ENCODE measurements at places on chromosomes 1 and 21.

- DNase-seq = no peak
Observed at GRCh38 chr1:54107131-54107530, 45.7 kb downstream of the CDCP2 start.

DNA sequence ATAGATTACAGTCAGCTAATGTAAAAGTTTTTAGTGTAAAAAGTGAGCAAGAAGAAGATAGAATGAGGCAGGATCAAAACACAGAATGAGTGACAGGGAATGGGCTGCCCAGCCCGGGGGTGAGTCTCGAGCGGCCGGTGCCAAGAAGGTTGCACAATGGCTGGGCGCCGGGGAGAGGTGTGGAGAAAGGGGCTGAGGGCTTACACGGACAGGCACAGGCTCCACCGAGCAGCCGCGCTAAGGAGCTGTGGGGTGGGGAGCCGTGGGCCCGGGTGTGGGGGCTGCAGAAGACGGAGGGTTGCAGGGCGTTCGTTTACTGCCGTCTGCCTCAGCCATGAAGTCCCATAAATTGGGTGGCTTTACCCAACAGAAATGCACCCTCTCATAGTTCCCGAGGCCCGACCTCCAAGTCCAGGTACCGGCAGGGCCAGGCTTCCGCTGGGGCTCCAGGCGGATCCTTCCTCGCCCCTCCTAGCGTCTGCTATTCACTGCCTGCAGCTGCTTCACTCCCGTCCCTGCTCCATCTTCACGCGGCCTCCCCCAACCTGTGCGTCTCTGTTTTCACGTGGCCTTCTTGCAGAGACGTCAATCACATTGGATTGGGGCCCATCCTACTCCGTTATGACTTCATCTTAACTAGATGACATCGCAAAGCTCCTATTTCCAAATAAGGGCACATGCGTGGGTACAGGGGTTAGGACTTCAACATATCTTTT, 277.2 kb downstream of the CAMTA1 start:
- no peak for DNase-seq

GRCh38 chr21:32410916-32411315, 1.6 kb upstream of the EVA1C start:
- DNase-seq = no peak

DNA sequence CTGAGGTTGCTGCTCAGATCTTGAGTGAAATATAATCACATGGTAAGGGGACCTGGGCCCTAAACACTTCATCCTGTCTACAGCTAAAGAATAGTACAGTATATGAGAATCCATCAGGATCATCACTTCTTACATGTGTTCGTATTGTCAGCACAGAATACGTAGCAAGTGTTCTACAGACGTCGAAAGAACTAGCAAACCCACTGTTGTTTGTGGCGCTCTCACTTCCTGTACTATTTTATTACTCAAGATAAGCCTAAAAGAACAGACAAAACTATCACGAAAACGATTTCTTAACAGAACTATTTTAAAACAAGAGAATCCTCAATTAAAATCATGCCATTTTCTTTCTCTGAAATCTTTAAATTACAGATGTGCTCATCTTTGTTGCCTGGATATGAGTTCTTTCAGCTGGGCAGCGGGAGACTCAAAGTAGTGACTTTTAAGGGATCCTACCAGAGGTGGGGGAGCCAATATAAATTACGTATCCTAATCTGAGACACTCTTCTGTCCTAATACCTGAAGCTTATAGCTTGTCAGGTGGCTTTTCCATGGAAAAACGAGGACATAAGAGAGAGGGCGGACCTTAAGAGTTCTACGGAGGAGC, 724 bp downstream of the ST7L start:
- no peak for DNase-seq

- no peak for DNase-seq
Observed at GRCh38 chr1:184392067-184392466, 5.2 kb downstream of the C1orf21 start.

DNA sequence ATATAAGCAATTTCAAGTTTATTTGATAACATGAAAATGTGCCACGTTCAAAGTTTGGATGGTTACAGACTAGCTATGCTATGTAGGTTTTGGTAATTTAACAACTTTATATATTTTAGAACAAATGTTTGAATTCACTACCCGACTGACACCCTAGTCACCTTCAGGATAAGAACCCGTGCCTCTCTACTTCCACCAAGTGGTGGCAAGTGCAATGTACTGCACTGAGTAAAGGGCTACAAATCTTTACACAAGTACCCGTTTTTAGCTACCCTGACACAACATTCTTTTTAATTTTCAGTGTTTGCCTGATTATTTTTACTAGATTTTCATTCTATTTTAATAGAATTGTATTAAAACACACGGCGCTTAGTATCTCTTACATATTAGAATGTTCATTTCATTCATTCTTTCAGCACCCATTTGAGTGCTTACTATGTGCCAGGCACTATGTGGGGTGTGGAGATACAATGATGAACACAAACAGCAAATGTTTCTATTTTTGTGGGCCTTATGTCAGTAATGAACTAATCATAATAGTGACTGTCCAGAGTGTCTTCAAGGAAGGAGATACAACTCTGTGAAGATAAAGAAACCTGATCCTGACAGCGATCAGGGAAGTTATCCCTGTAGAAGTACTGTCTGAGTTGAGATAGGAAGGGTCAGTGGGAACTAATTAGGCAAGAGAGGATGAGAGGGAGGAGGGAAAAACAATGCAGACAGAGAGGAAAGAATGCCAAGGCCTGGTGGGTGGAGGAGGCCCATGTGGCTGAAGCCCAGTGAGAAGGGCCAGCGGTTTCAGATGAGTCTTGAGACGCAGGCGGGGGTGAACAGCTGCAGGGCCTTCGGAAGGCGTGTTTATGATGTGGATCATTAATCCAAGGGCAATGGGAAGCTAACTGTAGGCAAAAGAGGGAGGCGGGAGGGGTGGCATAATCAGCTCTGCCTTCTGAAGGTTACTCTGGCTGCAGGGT, 3.8 kb downstream of the LCA5L start:
- no peak for DNase-seq

DNA sequence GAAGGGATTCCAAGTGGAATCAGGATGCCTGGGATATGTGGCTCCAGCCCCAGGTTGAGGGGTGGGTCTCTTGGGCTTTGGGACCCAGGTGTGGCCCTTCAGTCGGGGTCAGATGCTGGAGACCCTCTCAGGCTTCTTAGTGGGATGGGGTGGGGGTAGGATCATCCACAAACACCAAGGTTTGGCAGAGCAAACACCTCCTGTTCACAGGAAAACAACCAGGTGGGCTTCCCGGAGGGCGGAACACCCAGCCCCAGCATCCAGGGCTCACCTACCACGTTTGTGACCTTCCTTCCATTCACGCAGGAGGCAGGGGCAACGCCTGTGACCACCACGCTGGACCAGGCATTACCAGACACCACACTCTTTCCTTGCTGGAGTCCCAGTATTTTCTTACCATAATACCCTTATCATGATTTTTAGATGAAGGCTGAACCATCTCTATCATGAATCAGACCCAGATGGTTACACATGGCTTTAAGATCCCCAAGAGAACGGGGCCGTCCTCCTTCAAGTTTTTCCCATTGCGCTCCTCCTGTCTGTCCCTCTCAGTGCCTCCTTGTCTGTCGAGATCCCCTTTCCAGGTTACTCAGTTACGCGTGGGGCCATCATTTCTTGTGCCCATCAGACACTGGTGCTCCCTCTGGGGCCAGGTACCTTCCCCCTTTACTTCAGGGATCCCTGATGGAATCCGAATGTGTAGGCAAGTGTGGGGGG, 428.2 kb downstream of the NPHP4 start:
- DNase-seq = no peak

DNA sequence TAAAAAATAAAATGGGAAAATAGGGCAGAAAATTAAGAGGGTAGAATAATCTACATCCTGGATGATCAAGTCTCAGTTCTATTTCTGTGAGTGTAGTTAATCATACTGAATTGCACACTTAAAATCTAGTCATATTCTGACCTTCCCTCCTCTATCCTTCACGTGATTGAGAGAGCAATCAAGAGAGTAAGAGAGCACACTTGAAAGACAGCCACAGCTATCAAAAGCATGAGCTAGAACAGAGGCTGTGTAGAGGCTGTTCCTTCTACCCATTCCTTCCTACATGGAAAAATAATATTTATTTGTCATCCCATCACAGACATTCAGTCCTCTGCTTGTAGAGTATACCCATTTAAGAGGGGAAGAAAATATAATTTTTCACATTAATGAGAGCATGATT, 52.4 kb downstream of the PHC2 start:
- no peak for DNase-seq

- no peak for DNase-seq
Observed at GRCh38 chr1:15352128-15352957, 57.3 kb upstream of the EFHD2 start.

GRCh38 chr1:6317098-6317760, 56.3 kb upstream of the GPR153 start:
- DNase-seq = no peak

DNA sequence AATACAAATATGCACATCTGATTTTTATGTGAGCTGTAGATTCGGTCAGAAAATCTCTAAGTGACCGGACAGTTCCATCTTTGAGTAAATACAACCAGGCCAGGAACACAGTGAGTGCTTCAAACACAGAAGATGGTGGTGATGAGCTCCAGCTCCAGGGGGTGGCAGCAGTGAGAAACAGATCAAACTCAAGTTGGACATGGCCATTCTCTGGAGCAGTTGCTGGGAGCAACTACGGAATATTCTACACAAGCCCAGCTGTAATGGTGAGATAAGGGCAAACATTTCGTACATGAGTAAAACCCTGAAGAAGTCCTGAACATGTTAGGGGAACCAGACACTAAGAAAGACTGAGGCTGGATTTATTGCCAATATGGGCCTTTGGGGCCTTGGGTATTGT, 100.7 kb downstream of the BARHL2 start:
- DNase-seq = no peak

DNA sequence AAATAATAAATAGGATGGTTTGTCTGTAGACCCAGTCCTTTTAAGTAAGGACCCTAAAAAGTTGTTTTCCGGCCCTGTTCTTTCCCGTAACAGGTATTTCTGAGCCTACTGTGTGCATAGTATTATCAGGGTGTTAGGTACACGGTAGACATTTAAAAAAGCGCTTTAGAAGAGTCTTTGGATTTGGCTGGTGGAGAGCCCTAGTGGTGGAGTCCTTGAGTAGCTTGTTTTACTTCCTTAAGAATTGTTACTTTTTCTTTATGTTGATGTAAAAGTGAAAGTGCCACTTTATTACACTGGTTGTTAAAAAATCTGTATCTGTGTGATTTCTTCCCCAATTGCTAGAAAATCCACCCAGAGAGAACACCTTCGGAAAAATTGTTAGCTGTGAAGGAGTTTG, 36.8 kb downstream of the SMYD2 start:
- no peak for DNase-seq

DNA sequence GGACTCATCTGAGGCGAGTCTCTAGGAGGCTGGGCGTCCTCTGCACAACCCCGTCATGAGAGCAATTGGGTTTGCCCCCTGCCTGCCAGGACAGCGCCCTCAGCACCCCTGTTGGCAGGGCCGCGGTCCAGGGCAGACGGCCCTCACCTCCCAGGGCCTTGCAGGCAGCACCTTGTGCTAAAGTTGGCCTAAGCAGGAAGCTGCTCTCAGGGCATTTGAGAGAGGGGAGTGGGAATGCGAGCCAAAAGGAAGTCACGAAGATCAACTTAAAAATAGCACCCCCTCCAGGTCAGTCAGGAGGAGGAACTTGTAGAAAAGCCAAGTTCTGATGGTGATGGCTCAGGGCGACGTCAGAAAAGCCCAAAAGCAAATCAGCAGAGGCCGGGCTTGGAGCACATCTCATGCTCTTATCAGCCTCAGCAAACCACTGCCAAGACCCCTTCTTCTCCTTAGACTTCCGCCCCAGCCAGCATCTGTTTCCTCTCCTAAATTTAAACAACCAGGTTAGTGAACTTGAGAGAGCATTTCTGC, 12.6 kb upstream of the ADORA3 start:
- DNase-seq = no peak

DNA sequence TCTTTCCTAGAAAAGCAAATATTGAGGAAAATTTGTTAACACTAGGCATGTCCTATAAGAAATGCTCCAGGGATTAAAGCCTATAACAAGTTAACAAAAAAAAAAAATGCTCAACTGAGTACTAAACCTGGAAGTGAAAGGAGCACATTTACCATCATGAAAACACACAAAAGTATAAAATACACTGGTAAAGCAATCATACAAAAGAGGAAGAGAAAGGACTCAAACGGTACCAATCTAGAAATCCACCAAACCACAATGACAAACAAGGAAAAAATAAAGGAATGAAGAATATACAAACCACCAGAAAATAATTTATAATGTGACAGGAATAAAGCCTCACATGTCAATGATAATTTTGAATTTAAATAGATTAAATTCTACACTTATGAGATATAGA, 21.2 kb downstream of the CD1E start:
- DNase-seq = no peak
